ENCODE measurements at places on chromosomes 11 and 22.

GRCh38 chr11:118171269-118172062 lies 5.0 kb downstream of the SCN2B start:
- peak; percentile 65 for DNase-seq

GRCh38 chr11:46672381-46672839 lies 28.0 kb downstream of the ARHGAP1 start:
- no peak for DNase-seq

- DNase-seq = no peak
Observed at GRCh38 chr11:76696756-76697155, 26.2 kb upstream of the LRRC32 start.

- no peak for DNase-seq
Observed at GRCh38 chr11:113417428-113417827, 29.8 kb downstream of the ANKK1 start.

- DNase-seq = no peak
Observed at GRCh38 chr22:28002181-28002700, 83.2 kb upstream of the PITPNB start.

GRCh38 chr22:46909237-46910030 lies 147.0 kb downstream of the TBC1D22A start:
- no peak for DNase-seq
